Hepatocyte (in vitro differentiated cells): ENCODE measurements at places on chromosomes 1 and 21. TPM values are rescaled to one million over a fixed set of nuclear protein-coding genes. Genes with fewer than 3 reads are reported as not detected.

DNA sequence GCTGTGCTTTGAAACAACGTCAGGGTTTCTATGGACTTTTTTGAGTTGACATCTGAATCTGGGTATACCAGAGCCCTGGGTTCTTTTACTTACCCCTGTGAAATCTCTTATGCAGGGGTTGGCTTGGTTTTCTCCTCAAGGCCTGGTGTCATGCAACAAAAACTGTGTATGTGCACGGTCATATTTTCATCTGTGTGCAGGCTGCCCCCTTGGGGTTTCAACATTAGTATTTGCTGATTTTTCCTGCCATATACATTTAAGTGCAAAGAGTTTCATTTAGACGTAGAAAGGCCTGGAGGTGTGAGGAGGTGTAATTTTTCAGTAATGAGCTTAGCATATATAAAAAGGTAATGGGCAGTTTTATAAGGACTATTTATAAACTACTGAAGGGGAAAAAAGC, 22.0 kb upstream of the ZBTB18 start:
- no peaks in the 10 kb centered on the region for H3K4me1 ChIP-seq
- no peak overlapping the region for H3K27ac ChIP-seq
- H3K4me3 ChIP-seq = no peak overlapping the region

The ZNF691 gene
- 8.6 and 13.2 TPM in 2 replicates for total RNA-seq

The LAD1 gene
- 64.2 and 66.9 TPM in 2 replicates for total RNA-seq

- DNase-seq = no peak
- H3K27ac ChIP-seq = no peak overlapping the region
- H3K4me3 ChIP-seq = no peak overlapping the region
- no peaks in the 10 kb centered on the region for H3K4me1 ChIP-seq
- no peaks in the 10 kb centered on the region for H3K36me3 ChIP-seq
Observed at GRCh38 chr1:240424740-240425464, 187.1 kb downstream of the GREM2 start.

DNA sequence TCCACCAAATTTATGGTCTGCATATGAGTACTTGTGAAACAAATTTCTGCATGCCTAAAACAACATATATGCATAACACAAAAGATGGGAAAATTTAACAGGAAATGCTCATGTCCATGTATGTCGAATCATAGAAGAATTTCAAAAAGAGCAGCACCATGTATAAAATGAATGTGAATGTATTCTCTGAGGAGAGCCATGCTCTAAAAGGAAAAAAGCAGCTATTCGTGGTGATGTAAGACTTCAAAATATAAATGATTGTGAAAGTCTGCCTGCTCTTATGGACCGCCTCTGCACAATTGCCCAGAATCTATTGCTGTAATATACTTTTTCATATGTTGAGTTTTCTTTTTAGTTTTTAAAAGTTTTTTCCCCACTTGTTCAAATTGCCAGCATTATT, 66.8 kb downstream of the EPB41 start:
- no peak overlapping the region for H3K27ac ChIP-seq
- H3K36me3 ChIP-seq = no peaks in the 10 kb centered on the region
- no peak for DNase-seq
- no peak overlapping the region for H3K4me3 ChIP-seq
- peaks cover 13% of the 10 kb centered on the region for H3K4me1 ChIP-seq
- no peaks in the 10 kb centered on the region for H3K27me3 ChIP-seq

DNA sequence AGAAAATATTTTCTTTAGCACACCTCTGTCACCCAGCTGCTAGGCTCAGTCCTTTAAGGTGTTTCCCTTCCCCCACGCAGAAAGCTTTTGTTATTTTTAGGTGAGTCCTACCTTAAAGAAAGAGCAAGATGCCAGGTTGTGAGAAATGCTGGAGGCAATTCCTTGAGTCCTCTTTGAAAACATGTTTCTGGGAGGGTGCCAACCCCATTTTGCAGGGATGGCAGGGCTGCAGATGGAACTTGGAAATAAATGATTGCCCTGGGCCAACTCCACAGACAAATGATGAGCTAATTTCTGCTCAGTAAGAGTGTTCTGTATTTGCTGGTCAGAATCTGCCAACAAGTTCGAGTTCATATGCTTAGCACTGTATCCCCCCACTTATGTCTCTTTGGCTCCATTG, 119.2 kb upstream of the RAB3GAP2 start:
- H3K36me3 ChIP-seq = no peaks in the 10 kb centered on the region
- DNase-seq = no peak
- H3K27me3 ChIP-seq = no peaks in the 10 kb centered on the region
- H3K4me1 ChIP-seq = no peaks in the 10 kb centered on the region
- H3K27ac ChIP-seq = no peak overlapping the region

The AMY1A gene
- not detected in 2 replicates for total RNA-seq

DNA sequence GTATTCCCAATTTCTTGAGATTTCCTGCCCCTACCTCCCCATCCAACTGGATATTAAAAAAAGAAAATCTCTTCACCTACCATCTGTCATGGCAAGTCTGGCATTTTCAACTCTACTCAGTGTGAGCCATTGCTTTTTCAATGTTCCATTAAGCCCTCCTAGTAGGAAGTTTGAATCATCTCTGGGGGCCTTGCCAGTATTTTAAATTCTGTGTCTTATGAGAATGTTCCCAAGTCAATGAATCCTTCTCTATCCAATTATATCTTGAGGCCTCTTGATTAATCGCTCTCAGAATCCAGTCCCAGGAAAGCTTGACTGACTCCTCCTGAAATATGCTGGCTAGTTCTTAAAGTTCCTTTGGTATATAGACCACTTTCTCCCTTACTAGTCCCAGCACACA, 91.5 kb downstream of the NGF start:
- H3K4me1 ChIP-seq = peaks cover 3% of the 10 kb centered on the region
- no peak overlapping the region for H3K27ac ChIP-seq
- H3K4me3 ChIP-seq = no peak overlapping the region
- DNase-seq = no peak
- H3K27me3 ChIP-seq = no peaks in the 10 kb centered on the region
- no peaks in the 10 kb centered on the region for H3K36me3 ChIP-seq

GRCh38 chr21:41840880-41841279, 38.3 kb downstream of the PRDM15 start:
- H3K4me3 ChIP-seq = no peak overlapping the region
- no peaks in the 10 kb centered on the region for H3K36me3 ChIP-seq
- H3K4me1 ChIP-seq = no peaks in the 10 kb centered on the region
- no peak overlapping the region for H3K27ac ChIP-seq

The LAMB3 gene
- total RNA-seq = 63.7 and 76.9 TPM in 2 replicates

DNA sequence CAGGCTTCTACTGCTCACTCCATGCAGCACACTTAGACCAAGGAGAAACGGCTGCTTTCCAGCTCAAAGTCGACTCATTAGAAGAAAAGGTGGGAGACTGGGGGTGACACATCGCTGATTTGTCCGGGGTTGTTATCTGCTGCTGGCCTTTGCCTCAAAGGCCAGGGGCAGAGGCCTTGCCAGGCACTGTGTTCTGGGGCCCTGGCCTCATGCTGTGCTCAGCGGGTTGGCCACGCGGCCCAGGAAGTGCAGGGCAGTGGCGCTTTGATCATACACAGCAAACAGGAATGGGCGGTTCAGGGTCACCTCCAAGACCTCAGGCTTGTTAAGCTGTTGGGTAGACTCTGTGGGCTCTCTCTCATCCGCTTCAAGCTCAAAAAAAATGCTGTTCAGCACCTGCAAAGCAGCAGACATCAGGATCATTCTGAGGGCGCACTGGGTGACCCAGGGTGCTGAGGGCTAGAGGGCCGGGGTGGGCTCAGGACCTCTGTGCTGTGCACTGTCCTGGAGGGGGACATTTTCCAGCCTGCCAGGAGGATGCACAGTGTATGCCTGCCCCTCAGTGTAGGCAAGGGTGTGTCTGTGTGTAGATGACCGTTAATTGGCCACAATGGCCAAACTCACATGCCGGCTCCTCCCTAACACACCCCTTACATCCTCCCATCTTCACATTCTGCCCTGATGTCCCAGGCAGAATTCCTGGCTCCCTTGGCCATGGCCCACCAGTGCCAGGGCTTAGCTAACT, 10.8 kb downstream of the AGT start:
- H3K27ac ChIP-seq = peak overlapping the region; percentile 5
- no peak overlapping the region for H3K4me3 ChIP-seq
- H3K4me1 ChIP-seq = peaks cover 11% of the 10 kb centered on the region
- H3K27me3 ChIP-seq = no peaks in the 10 kb centered on the region

GRCh38 chr1:177307771-177308170, 137.0 kb downstream of the BRINP2 start:
- H3K36me3 ChIP-seq = no peaks in the 10 kb centered on the region
- H3K27me3 ChIP-seq = peaks cover 2% of the 10 kb centered on the region
- DNase-seq = no peak
- no peaks in the 10 kb centered on the region for H3K4me1 ChIP-seq
- H3K4me3 ChIP-seq = no peak overlapping the region

The GPA33 gene
- 5.8 and 7.2 TPM in 2 replicates for total RNA-seq

GRCh38 chr21:38243732-38244406, 12.9 kb upstream of the KCNJ15 start:
- no peak for DNase-seq
- peaks cover 5% of the 10 kb centered on the region for H3K4me1 ChIP-seq
- no peaks in the 10 kb centered on the region for H3K27me3 ChIP-seq
- H3K4me3 ChIP-seq = no peak overlapping the region
- no peaks in the 10 kb centered on the region for H3K36me3 ChIP-seq
- H3K27ac ChIP-seq = no peak overlapping the region

The WLS gene
- 102 and 115 TPM in 2 replicates for total RNA-seq

- no peaks in the 10 kb centered on the region for H3K4me1 ChIP-seq
- H3K27ac ChIP-seq = no peak overlapping the region
- DNase-seq = no peak
- H3K36me3 ChIP-seq = no peaks in the 10 kb centered on the region
- no peak overlapping the region for H3K4me3 ChIP-seq
Observed at GRCh38 chr1:170369000-170369399, 163.0 kb upstream of the GORAB start.

GRCh38 chr1:93013145-93014065, 52.1 kb upstream of the DIPK1A start:
- H3K4me3 ChIP-seq = no peak overlapping the region
- no peaks in the 10 kb centered on the region for H3K36me3 ChIP-seq
- no peak overlapping the region for H3K27ac ChIP-seq
- no peaks in the 10 kb centered on the region for H3K4me1 ChIP-seq
- no peaks in the 10 kb centered on the region for H3K27me3 ChIP-seq
- DNase-seq = no peak

DNA sequence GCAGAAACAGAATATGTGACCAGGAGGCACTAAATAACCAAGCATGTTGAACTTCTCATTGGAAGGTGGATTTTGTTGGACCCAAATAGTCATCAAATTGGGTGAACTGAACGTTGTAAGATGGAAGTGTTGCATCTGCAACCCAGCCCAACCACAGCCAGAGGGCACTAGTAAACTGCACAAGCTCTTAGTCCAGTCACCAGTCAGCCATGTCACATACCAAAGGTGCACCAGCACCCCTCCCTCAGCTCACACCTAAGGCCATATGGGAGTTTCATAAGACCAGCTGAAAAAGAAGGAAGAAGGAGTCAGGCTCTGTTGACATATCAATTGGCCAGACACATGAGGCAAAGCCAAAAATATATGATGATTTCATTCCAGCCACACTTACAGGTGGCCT, 481.7 kb upstream of the NR5A2 start:
- no peaks in the 10 kb centered on the region for H3K4me1 ChIP-seq
- H3K4me3 ChIP-seq = no peak overlapping the region
- H3K27ac ChIP-seq = no peak overlapping the region

The TENT5C gene
- 4.1 and 5.5 TPM in 2 replicates for total RNA-seq

The ZNF593OS gene
- total RNA-seq = 0.10 TPM in 1 of 2 replicates, not detected in the other

The GADD45A gene
- 90.5 and 93.1 TPM in 2 replicates for total RNA-seq

GRCh38 chr1:161073474-161074121, 3.9 kb upstream of the ARHGAP30 start:
- no peak overlapping the region for H3K4me3 ChIP-seq
- no peak overlapping the region for H3K27ac ChIP-seq
- DNase-seq = peak; percentile 18
- H3K36me3 ChIP-seq = no peaks in the 10 kb centered on the region

GRCh38 chr21:21606041-21606440, 607.8 kb downstream of the NCAM2 start:
- H3K27me3 ChIP-seq = no peaks in the 10 kb centered on the region
- DNase-seq = no peak
- no peak overlapping the region for H3K27ac ChIP-seq
- H3K4me3 ChIP-seq = no peak overlapping the region

The RGS1 gene
- total RNA-seq = 4.8 and 9.8 TPM in 2 replicates

The CYP4A11 gene
- 14.1 and 20.8 TPM in 2 replicates for total RNA-seq

- no peaks in the 10 kb centered on the region for H3K27me3 ChIP-seq
- no peaks in the 10 kb centered on the region for H3K4me1 ChIP-seq
- no peaks in the 10 kb centered on the region for H3K36me3 ChIP-seq
- DNase-seq = no peak
- no peak within 1 kb of the TSS for H3K27ac ChIP-seq
Observed at GRCh38 chr1:241957692-241958494, at the start of gene BECN2. BECN2 (plus strand) TSS chr1:241957767; CDS start chr1:241957767, 0 bp downstream.

The SERPINC1 gene
- 123 and 125 TPM in 2 replicates for total RNA-seq

GRCh38 chr21:41725421-41726031, 41.3 kb downstream of the RIPK4 start:
- no peak overlapping the region for H3K27ac ChIP-seq
- H3K36me3 ChIP-seq = no peaks in the 10 kb centered on the region
- H3K4me3 ChIP-seq = no peak overlapping the region
- H3K27me3 ChIP-seq = no peaks in the 10 kb centered on the region
- H3K4me1 ChIP-seq = peaks cover 8% of the 10 kb centered on the region

- no peak overlapping the region for H3K4me3 ChIP-seq
- no peaks in the 10 kb centered on the region for H3K27me3 ChIP-seq
- H3K4me1 ChIP-seq = peaks cover 24% of the 10 kb centered on the region
- no peak for DNase-seq
Observed at GRCh38 chr1:214455971-214456867, 95.2 kb downstream of the PTPN14 start.

DNA sequence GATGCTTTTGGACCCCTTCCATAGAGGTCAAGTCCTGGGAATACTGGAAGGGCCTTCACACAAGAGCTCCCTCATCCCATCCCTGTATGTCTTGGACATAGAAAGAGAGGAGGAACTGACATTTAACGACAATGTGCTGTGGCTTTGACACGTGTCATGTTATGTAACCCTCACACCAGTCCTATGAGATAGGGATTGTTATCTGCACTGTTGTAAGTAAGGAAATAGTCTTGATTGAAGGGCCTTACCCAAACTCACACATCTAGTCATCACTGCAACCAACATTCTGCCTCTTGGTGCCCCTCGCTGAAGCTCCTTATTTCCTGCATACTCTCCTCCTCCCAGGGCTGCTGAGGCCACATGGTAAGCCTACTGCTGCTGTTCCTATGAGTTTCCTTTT, 63.7 kb upstream of the ANGPTL1 start:
- H3K27ac ChIP-seq = no peak overlapping the region
- no peak overlapping the region for H3K4me3 ChIP-seq
- no peak for DNase-seq

The DNALI1 gene
- total RNA-seq = 11.5 TPM in 2 replicates

DNA sequence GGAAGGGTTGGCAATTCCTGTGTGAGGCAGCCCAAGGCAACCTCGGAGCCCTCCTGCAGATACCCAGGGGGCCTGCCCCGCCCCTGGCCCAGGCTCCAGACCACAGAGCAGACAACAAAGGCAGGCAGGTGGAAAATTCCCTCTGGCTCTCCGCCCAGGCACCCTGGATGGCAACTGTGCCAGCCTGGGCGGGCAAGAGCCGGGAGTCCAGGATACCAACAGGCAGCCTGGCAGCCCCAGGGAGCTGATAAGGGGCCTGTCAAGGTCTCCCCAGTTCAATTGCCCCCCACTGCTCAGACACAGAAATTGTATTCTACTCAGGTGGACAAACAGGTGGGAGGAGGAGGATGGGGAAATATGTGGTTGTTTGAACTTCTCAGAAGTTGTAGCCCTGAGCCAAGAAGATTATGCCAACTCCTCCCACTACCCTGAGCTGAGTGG, 15.4 kb upstream of the GPR37L1 start:
- H3K27me3 ChIP-seq = no peaks in the 10 kb centered on the region
- no peak overlapping the region for H3K4me3 ChIP-seq
- H3K36me3 ChIP-seq = no peaks in the 10 kb centered on the region
- no peak for DNase-seq

The PLCH2 gene
- total RNA-seq = 0.48 and 1.3 TPM in 2 replicates
